ENCODE measurements at places on chromosomes 1 and 21.
A peak's percentile ranks its signal among the peaks of the same experiment; 100 is the strongest.

- no peak for DNase-seq
Measured at GRCh38 chr21:30990514-30991262, 47.6 kb downstream of the KRTAP19-8 start.

GRCh38 chr1:36855699-36856494 is 178.4 kb downstream of the GRIK3 start:
- no peak for DNase-seq

GRCh38 chr1:44110916-44111315 is 7.7 kb upstream of the KLF17 start:
- no peak for DNase-seq

DNA sequence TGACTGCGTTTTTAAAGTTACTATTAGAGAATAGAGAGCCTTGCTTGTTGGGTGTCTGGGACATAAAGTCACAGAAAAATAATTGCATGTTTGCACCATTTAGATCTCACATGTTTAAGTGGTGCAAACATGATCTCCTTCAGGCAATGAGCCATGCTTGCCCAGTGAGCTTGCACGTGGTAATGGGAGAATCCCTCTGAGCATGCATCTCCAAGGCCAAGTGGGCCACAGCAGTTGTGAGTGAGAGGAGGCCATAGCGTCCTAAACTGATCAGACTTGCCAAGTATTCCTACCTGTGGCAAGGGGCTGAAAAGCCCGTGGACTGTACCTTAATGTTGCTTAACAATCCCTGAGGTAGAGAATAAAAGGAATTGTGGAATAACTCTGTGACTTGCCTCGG is 158.3 kb downstream of the PLA2G4A start:
- DNase-seq: no peak

DNA sequence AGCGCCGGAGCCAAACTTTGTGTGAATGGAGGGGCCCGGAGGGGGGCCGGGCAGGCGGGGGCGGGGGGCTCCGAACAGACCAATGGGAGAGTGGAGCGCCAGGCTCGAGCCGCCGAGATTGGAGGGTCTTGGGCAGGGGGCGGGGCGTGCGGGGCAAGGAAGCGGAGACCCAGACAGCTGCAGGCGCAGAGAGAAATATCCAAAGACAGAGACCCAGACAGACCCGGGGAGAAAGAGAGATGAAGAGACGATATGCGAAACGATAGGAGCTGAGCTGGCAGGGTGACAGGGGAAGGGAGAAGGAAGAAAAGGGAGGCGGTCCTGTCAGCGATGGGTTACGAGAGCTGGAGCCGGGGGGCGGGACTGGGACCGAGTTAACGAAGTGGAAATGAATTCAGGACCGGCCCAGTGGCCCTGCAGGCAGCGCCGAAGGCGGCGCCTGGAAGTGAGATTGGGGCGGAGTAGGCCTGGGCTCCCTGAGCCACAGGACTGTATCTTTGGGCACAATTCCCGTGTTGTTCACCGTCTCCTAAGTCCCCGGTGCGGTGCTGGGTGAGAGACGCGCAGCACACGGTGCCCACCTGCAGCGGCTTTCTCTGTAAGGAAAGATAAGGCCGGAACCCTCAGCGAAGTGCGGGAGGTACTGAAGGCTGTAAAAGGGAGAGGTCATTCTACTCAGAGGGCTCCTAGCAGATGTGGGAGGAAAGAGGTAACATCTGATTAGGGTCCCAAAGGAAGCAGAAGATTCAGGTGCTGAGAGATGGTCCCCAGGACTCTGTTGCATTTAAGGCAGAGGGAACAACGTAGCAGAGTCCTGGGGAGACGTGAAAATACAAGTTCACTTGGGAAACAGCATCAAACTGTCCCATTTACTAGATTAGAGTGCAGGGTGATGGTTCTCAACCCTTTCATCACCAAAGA is 543 bp upstream of the KCNJ10 start:
- peak; percentile 78 for DNase-seq

DNA sequence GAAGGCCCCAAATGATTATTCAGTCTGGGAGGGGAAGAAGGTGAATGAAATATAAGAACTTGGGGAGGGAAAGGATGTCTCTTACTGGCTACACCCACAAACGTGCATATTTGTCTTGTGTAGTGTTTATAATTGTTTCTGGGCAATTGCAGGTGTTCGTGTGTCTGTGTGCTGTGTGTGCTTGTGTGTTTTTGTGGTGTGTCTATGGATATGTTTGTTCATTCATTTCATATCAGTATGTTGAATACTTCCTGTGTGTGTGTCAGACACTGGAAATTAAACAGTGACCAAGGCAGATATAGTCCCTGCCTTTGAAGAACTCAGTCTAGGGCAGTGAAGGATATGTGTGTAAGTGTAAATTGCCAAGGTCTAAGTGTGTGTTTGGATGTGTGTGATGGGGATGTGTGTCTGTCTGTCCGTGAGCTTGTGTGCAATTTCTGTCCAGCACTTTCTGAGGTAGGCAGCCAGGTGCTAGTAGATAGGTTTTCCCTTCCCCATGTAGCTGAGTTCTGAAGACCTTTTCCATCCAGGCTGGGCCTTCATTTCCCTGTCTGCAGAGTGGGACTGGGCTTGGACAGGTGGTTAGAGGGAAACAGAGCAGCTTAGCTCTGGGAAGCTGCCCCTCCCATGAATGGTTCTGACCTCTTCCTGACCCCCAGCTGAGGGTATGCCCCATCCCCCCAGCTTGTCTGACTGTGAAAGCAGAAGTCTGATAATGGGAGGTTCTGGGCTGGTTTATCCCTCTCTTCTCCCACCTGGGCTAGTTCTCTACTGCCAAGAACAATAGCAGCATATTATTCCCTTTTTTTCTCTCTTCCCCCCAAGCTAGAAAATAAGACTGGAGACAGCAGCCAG is 3.8 kb downstream of the AGO1 start:
- DNase-seq: no peak

DNA sequence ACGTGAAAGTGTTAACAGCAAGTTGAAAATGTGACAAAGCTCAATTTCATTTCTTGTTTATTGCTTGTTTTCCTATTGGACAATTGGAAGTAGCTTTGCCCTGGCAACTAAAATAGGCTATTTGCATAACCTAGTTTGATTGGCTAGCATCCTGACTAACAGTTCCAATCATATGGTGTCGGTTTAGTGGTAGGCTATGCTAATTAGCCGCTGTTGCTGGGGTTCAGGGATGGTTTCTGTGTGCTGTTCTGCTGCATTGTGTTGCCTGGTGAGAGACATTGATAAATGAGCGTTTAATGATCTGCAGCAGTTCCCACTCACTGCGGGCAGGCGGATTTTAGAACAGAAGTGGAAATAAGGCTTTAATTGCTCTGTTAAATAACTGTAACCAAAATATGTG is 68.5 kb downstream of the DYRK1A start:
- DNase-seq: no peak

- DNase-seq: no peak
Measured at GRCh38 chr1:221138516-221138915, 259.3 kb downstream of the HLX start.

DNA sequence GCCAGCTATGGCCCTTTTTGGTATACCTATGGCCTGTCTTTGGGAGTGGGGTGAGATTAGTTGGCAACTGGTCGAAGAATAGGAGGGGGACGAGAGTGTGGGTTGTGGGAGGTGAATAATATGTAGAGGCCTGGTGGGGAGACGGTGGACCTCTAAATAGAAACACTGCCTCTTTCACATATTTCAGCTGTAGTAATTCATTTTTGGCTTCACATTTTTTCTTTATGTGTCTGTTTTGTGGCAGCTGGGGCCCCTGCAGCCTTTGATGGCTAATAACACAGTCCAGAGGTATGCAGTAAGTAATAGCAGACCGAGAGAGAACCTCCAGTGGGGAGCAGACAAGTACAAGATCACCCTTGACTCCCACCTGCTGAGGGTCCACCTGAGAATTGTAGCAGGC is 75.9 kb downstream of the HLX start:
- DNase-seq: no peak

DNA sequence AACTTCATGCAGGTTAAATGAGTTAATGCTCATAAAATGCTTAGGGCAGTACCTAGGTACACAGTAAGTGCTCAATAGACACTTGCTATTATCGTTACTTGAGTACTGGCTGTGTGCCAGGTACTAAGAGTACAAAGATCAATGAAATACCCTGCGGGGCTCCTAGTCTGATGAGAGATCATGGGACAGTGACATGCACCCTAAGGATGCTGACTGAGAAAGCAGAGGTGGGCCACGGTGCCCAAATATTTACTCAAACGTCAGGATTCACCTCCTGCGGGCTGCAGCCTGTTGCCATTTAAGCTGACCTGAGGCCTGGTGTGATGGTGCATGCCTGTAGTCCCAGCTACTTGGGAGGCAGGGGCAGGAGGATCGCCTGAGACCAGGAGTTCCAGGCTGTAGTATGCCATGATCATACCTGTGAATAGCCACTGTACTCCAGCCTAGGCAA is 19.8 kb upstream of the LUZP1 start:
- no peak for DNase-seq

- no peak for DNase-seq
Measured at GRCh38 chr1:94708299-94708685, 111.9 kb upstream of the SLC44A3 start.

DNA sequence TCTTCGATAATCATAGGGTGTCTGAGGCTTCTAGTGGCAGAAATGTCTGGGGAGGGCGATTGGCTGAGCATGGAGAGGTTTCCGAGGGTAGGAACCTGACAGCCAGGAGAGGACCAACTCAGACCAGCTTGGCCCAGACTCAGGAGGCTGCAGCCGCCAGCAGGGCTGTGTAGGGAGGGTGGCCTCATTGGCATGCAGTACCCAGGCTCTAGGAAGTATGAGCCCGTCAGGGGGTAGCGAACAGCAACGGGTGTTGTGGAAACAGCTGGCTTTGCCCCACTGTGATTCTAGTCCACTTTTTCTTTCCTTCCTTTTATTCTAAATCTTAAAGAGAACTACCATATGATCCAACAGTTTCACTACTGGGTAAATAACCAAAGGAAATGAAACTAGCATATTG is 103.3 kb downstream of the DIRAS3 start:
- no peak for DNase-seq

DNA sequence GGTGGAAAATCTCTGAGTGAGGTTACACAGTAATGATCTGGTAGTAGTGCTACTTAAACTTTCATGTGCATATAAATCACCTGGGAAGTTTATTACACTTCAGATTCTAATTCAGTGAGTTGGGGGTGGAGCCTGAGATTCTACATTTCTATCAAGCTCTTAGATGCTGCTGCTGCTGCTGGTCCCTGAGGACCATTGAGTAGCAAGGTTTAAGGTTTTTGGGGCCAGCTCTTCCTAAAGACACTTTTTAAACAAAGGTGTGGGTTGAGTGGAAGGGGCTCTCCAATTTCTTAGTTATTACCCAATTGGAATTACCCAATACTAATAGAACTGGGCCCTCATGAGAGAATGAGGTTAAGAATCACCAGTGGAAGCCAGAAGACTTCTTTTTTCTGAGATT is 29.5 kb downstream of the KCNA3 start:
- no peak for DNase-seq

GRCh38 chr1:48285525-48285924 is 63.0 kb downstream of the SLC5A9 start:
- no peak for DNase-seq

- DNase-seq: no peak
Measured at GRCh38 chr1:225597926-225598575, 54.9 kb downstream of the ENAH start.

DNA sequence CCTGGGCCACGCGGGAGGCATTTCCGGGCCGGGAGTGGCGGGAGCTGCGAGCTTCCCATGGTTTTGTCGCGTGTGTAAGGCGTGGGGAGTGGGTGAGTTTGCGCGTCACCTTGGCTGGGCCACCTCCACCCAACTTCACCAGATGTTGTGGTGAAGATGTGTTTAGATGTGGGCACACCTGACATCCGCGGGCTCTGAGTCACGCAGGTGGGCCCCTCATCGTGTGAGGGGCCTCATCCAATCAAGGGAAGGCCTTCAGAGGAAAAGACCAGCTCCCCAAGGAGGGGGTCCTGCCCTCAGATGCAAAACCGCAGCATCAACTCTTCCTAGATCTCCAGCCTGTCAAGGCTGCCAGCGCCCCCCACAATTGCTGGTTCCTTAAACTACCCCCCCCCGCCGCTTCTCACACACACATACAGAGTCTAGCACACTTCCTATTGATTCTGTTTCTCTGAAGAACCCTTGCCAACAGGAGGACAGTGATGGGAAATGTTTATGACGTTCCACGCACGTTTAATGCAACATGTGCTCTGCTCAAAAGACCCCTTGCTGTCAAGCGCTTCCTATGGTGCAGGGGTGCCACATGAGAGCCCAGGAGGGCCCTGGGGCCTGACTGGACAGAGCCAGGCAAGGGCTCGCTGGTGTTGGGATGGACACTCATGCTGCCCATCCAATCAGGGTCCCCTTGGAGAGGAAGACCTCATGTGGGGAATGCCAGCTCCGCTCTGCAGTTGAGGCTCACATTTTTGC is 11.9 kb downstream of the ACTRT2 start:
- DNase-seq: no peak

- DNase-seq: no peak
Measured at GRCh38 chr21:38506661-38507281, 8.5 kb upstream of the ERG start.

GRCh38 chr1:172163498-172164215 is 256.8 kb upstream of the C1orf105 start:
- no peak for DNase-seq

- peak; percentile 48 for DNase-seq
Measured at GRCh38 chr1:153922076-153922971, 448 bp downstream of the GATAD2B start.

- no peak for DNase-seq
Measured at GRCh38 chr1:46199233-46199749, 1.1 kb upstream of the POMGNT1 start.

GRCh38 chr1:48026701-48027532 is 29.7 kb upstream of the TRABD2B start:
- DNase-seq: no peak

GRCh38 chr1:150386592-150386991 is 22.6 kb downstream of the RPRD2 start:
- no peak for DNase-seq
